ENCODE measurements at places on chromosomes 5 and 9. TPM values are rescaled to one million over a fixed set of nuclear protein-coding genes. Genes with fewer than 3 reads are reported as not detected.

The SLC36A3 gene
- not detected for total RNA-seq

The NEUROG1 gene
- not detected for total RNA-seq

The ACTBL2 gene
- total RNA-seq, result not detected

The NTNG2 gene
- total RNA-seq, result 7.7 TPM

The ARHGEF37 gene
- 15.8 TPM for total RNA-seq

The DMXL1 gene
- total RNA-seq, result 28.2 TPM

DNA sequence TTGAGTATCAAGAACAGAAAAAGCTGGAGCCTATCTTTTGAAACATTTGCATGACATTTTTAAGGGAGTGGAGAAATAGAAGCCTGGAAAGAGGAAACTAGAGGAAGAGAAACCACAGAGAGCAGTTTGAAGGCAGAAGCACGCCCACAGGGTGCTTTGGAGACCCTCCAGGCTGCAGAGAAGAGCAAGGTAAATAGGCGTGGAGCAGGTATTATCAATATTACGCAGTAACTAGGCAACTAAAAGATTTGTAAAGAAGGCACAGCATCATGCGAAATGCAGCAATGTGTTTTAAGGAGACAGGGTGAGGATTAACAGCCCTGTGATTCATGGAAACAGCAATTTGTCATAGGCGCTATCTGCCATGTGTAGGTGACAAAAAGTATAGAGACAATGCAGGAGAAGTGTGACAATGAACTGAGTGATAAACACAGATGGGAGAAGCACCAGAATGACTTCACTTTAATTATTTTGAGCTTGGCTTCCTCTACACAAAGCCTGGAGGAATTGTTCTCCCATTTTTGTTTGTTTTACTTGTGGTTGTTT is 281.2 kb downstream of the BRINP1 start:
- no peak for DNase-seq

- DNase-seq, result no peak
These were observed 14.9 kb downstream of the ADAMTSL1 start for GRCh38 chr9:18488886-18489285.

DNA sequence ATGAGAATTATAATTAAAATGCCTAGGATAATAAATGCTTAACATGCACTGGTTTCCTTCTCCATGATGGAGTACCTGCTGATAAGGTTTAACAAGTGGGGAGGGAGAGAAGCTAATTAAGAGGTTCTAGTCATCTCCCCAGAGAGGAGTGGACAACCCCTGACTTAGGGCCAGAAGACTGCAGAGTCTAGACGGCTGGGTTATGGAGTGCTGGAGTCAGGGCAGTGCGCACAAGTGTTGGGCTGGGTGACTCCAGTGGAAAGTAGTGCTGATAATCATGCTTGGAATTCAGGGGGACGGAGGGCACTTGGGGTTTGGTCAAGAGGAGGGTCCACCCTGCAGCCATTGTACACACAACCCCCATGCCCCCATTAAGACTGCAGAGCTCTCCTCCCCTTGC is 32.8 kb upstream of the TGFBI start:
- DNase-seq, result no peak

DNA sequence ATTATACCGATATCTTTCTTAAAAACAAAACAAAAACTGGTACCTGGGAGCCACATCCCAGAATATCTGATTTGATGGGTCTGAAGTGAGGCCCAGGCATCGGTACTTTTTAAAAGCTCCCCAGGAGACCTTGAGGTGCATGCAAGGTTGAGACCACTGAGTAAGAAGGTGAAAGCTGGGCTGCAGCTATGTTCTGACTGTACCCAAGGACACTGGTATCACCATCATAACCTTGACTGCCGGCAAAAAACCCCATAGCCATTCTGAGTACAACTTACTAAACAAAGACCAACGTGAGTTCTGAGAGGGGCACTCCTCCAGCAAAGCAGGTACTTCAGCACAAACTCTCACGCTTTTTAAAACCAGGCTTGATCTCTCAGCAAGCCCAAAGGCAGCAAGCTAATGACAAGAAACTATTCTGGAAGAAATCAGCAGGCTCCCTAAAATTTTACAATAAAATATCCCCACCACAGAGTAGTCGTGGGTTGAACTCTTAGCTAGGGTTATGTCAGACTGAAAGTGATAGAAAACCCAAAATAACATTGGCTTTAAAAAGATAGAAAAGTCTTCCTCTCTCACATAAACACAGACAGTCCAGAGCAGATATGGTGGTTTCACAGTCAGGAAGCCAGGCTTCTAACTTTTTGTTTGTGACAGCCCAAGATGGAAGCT is 263.9 kb downstream of the SAXO1 start:
- no peak for DNase-seq

GRCh38 chr5:76952795-76953536 is at the start of gene CRHBP:
CRHBP (plus strand) TSS chr5:76953045; CDS start chr5:76953135, 90 bp downstream.
- no peak for DNase-seq

- DNase-seq, result no peak
These were observed 203.7 kb downstream of the NXNL2 start for GRCh38 chr9:88738709-88739108.

GRCh38 chr9:24398466-24398865 is 147.2 kb downstream of the IZUMO3 start:
- no peak for DNase-seq

DNA sequence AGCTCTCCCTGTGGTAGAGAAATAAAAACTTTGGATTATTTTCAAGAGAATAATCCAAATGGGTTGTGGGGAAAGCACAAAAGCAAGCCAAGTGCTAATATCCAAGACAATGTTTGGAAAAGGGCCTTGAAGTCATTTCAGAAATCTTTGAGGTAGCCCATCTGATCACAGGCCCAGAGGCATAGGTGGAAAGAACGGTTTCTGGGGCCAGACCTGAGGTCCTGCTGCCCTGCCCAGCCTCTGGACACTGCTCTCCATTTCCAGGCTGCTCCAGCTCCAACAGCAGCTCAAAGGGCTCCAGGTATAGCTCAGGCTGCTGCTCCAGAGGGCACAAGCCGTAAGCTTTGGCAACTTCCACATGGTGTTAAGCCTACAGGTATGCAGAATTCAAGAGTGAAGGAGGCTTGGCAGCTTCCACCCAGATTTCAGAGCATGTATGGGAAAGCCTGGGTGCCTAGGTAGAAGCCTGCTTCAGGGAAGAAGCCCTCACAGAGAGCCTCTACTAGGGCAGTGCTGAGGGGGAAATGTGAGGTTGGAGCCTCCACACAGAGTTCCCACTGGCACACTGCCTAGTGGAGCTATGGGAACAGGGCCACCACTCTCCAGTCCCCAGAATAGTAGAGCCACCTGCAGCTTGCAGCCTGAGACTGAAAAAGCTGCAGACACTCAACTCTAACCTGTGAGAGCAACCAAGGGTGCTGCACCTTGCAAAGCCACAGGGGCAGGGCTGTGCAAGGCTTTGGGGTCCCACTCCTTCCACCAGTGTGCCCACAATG is 133.1 kb downstream of the PIK3R1 start:
- DNase-seq, result no peak

DNA sequence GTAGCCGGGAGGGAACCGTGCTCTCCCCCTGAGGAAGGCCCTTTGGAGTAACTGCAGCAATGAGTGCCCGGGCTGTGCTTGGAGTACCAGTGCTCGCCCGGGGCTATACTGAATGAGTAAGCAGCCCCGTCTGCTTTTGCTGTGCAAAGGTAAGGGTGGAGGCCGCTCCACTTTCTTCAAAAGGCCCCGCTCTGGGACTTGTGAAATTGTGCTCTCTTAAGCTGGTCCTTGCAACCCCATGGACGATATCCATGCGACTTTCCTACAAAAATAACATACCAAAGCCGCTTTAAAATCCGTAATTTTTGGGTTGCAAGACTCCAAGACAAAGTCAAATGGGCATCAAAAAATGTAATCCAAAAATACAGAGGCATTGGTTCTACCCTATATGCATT is 578 bp upstream of the TNFAIP8 start:
- no peak for DNase-seq

- DNase-seq, result no peak
These were observed 4.7 kb upstream of the RECK start for GRCh38 chr9:36031774-36032555.

GRCh38 chr5:42894057-42894456 is 82.4 kb upstream of the SELENOP start:
- DNase-seq, result no peak

GRCh38 chr5:129945028-129945427 is 40.8 kb downstream of the CHSY3 start:
- DNase-seq, result no peak

- no peak for DNase-seq
These were observed 124.3 kb downstream of the TTC39B start for GRCh38 chr9:15182730-15183129.

DNA sequence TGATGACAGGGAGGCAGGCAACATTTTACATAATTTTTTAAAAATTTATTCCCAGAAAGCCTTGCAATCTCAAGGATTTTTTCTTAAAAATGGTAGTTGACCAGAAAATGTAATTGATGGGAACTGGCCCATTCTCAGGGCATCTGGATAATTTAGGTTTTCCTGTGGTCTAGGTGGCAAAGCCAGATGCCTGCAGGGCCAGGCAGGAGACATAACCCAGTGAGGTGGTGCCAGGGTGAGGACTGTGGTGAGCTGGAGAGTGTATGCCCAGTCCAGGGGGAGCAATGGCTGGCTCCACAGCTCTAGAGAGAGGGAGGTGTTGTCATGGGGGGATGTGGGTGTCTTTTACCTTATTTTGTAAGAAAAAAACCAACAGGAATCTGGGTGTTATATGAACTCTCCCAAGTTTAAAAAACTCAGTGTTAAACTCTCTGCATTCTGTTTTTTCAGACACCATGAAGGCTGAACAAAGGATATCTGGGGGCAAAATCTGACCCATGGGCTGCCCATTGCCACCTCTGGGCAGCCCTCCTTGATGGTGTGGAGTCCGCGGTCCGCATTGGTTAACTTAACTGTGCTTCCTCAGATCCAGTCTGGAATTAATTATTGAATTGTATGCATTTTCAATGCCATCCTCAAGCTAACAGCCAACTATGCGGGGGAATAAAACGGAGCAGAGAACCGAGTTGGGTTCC is 43.9 kb downstream of the BOD1 start:
- no peak for DNase-seq

- DNase-seq, result no peak
These were observed 97.3 kb upstream of the HMHB1 start for GRCh38 chr5:143714629-143715028.

All from cardiac septum (tissue), 1 donor.